Cardiac ventricle fibroblast (primary cell): ENCODE measurements at places on chromosomes 2 and 18. TPM values are rescaled to one million over a fixed set of nuclear protein-coding genes. Genes with fewer than 3 reads are reported as not detected.

The C1GALT1C1L gene
- 0.25 and 0.39 TPM in 2 replicates for total RNA-seq

The C2orf15 gene
- not detected in 2 replicates for total RNA-seq

The RPRM gene
- not detected in 2 replicates for total RNA-seq

The HES6 gene
- total RNA-seq = 0.44 and 1.6 TPM in 2 replicates

The GPBAR1 gene
- 0.50 and 2.1 TPM in 2 replicates for total RNA-seq

The BOLL gene
- not detected in 2 replicates for total RNA-seq

The SAG gene
- total RNA-seq = not detected in 2 replicates

The MAPK4 gene
- total RNA-seq = 0.10 TPM in 1 of 2 replicates, not detected in the other

The MAP3K19 gene
- not detected in 2 replicates for total RNA-seq

The POTEF gene
- not detected in 2 replicates for total RNA-seq

The PSMD14 gene
- 32.8 and 33.8 TPM in 2 replicates for total RNA-seq

The DSG1 gene
- total RNA-seq = not detected in 2 replicates

The NT5DC4 gene
- 0.12 TPM in 1 of 2 replicates, not detected in the other for total RNA-seq

The CYTIP gene
- total RNA-seq = not detected in 2 replicates

The NOSTRIN gene
- 0.24 TPM in 1 of 2 replicates, not detected in the other for total RNA-seq

The NEU2 gene
- not detected in 2 replicates for total RNA-seq

The SERPINB10 gene
- not detected in 2 replicates for total RNA-seq

The AGAP1 gene
- 11.0 and 12.5 TPM in 2 replicates for total RNA-seq

The MARCHF4 gene
- 0.10 TPM in 1 of 2 replicates, not detected in the other for total RNA-seq

The SP100 gene
- total RNA-seq = 78.8 and 88.2 TPM in 2 replicates

The BMP10 gene
- not detected in 2 replicates for total RNA-seq
